ENCODE measurements at places on chromosomes 7 and 10.

GRCh38 chr7:99040104-99040958 lies 103.6 kb downstream of the SMURF1 start:
- DNase-seq = peak; percentile 73

- peak; percentile 69 for DNase-seq
Measured at GRCh38 chr10:102649797-102650654, 5.7 kb downstream of the TRIM8 start.

DNA sequence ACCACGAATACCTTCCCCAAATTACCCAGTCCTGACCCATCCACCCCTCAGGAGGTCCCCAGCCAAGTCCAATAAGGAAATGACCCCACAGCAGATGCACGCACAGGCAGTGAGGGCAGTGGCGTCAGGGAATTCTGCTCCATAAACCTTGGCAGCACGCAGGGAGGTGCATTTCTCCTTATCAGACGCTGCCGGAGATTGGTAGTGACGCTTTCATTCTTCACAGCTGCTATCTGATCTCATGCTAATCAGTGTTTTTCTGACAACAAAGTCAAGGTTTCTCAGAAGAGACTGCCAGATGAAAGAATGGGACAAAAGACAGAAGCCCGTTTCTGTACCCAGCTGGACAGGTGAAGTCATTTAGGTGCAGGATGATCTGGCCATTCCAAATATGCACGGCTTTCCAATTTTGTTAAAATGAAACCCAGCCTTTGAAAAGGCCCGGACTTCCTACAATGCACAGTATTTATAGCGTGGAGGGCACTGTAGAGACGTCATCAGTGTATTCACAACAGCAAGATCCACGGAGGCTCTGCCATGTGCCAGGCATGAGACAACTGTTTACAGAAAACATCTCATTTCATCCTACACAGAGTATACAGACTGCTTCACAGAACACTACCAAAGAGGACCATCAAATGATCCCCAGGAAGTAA lies 35.3 kb downstream of the DIP2C start:
- DNase-seq = no peak

DNA sequence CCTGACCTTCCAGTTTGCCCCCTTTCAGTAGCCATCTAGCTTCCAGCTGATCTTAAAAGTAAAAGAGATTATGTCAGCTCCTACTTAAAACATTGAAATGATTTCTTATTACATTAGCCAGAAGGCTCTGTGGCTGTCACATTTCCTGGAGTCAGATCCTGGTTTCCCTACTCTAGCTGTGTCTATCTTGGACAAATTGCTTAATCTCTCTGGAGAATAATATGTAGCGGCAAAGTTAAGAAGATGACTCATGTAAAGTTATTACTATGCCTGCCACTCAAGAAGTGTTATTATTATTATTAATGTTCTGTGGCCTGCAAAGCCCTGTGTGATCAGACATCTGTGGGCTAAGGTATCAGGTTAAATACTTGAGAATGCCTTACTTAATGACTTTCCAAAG lies 107.2 kb downstream of the RUNDC3B start:
- no peak for DNase-seq

DNA sequence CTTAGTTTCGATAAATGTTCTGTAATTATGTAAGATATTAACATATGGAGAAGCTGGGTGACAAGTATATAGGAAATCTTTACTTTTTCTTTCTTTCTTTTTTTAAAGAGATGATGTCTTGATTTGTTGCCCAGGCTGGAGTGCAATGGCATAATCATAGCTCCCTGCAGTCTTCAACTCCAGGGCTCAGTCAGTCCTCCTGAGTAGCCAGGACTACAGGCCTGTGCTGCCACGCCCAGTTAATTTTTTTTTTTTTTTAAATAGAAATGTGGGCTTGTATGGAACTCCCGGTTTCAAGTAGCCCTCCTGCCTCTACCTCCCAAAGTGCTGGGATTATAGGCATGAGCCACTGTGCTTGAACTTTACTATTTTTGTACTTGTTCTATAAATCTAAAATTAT lies 111.7 kb downstream of the POLL start:
- DNase-seq = no peak

- DNase-seq = no peak
Measured at GRCh38 chr7:2200584-2200980, 32.2 kb downstream of the MAD1L1 start.

- no peak for DNase-seq
Measured at GRCh38 chr10:23345861-23346260, 1.3 kb upstream of the C10orf67 start.

GRCh38 chr10:28343987-28344895 lies 41.4 kb upstream of the MPP7 start:
- DNase-seq = no peak

- no peak for DNase-seq
Measured at GRCh38 chr7:157850481-157851444, 514.0 kb downstream of the DNAJB6 start.

DNA sequence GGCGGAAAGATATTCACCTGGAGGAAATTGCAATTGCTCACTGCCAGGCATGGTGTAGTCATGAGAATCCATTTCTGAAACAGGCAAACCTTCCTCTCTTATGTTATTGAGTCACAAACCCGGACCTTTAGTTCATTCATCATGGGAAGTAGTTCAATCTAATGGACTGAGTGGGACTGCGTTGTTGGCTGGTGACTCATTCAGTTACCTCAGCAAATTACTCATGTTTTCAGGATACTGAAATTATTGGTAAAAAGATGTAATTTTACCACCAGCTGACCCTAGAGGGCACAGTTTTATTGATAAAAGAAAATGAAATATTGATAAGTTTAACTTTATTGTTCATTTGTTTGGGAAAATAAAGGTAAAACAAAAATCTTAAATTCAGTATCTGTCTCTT lies 1194.4 kb upstream of the SORCS1 start:
- no peak for DNase-seq

- DNase-seq = no peak
Measured at GRCh38 chr7:47204709-47205108, 377.2 kb downstream of the TNS3 start.

- no peak for DNase-seq
Measured at GRCh38 chr10:51244748-51245490, 170.6 kb downstream of the PRKG1 start.

DNA sequence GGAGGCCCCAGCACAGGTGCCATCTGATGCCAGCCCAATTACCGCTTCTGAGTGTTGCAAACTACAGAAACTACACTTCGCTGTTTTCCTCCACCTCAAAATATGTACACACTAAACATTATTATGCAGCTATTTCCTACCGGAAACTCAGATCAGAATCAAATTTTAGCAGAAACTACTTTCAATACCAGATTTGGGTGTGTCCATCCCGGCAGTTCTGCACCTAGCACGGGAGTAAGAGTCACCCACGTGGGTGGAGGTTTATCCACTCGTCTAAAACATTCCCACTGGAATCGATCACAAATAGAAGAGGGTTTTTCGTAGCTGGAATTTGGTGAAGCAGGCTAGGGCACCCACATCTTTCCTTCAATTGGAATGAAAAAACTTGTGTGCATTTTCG lies 214.4 kb upstream of the PRKCQ start:
- no peak for DNase-seq

- no peak for DNase-seq
Measured at GRCh38 chr10:67808704-67809103, 29.3 kb downstream of the DNAJC12 start.

GRCh38 chr10:65622608-65623007 lies 1303.2 kb upstream of the LRRTM3 start:
- no peak for DNase-seq

- DNase-seq = no peak
Measured at GRCh38 chr10:70057306-70057705, 4.7 kb downstream of the MACROH2A2 start.

DNA sequence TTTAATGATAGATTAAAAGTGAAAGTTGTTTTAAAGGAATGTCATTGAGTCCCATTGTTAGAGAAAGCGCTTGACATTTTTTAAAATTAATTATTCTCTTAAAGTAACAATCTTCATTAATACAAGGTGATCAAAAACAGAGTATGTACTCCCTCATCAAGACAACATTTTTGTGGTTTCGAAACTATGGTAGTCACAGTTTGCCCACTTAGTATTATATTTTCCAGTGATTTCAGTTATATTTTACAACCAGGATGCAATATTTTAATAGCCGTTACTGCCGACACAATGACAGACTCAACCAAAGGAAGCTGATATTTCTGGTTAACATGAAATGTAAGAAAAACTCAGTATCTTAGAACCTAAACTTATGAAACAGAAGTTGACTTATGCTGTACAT lies 31.3 kb downstream of the MKX start:
- DNase-seq = no peak

- peak; percentile 65 for DNase-seq
Measured at GRCh38 chr7:42843205-42843800, 68.6 kb downstream of the C7orf25 start.

- no peak for DNase-seq
Measured at GRCh38 chr10:102438374-102438773, 6.0 kb upstream of the CUEDC2 start.

GRCh38 chr7:124364283-124364682 lies 331.4 kb upstream of the TMEM229A start:
- no peak for DNase-seq

- no peak for DNase-seq
Measured at GRCh38 chr7:135414850-135415439, 95.0 kb downstream of the CNOT4 start.

- no peak for DNase-seq
Measured at GRCh38 chr10:11530806-11531205, 80.6 kb downstream of the USP6NL start.

- DNase-seq = no peak
Measured at GRCh38 chr10:85916286-85916685, 450.3 kb downstream of the GRID1 start.

DNA sequence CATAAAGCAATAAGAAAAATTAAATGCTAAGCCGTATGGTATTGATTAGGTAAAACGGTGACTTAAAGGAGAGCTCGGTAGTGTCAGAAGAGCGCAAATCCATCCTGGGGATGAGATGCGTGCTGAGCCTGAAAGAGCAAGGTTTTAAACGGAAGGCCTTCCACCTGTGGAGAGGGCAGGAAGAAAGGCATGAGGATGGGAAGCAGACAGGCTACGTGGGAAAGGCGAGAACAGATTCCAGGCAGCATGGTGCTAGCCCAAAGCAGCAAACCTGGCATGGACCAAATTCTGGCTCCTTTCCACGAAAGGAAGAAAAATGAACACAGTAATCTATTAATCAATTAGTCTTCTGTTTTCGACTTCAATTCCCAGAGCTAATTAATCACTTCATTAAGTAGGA lies 103.5 kb downstream of the HIPK2 start:
- no peak for DNase-seq

GRCh38 chr10:61219696-61220095 lies 233.5 kb downstream of the TMEM26 start:
- DNase-seq = no peak

- no peak for DNase-seq
Measured at GRCh38 chr10:122931088-122931906, 20.9 kb downstream of the FAM24A start.

DNA sequence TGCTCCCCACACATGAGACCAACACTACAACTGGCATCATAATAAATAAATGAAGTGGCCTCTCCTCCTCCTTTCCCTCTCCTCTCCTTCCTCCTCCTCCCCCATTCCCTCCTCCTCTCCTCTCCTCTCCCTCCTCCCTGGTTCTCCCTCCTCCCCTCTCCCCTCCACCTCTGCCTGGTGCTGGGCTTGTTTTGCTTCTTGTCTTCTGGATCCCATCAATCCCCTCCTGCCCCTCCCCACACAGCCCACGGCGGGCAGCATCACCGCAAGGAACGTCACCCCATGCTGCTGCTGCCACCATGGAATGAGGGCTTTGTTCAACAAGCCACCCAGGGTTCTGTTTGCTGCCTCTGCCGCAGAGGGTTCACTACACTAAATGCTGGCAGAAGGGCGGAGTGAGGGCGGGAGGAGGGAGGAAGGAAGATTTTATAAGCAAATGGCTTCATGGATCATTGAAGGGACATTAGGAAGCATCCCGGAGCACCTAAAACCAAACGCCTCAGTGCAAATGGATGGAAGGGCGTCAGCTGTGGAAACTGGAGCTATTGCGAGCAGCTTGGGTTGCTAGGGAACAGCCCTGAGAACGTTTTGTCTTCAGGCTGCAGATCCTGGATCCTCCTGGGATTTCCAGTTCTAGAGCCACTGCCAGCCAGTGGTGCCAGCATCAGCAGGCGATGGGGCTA lies 379.7 kb upstream of the ZMIZ1 start:
- no peak for DNase-seq

- DNase-seq = no peak
Measured at GRCh38 chr10:68239596-68240150, 7.8 kb upstream of the ATOH7 start.

- no peak for DNase-seq
Measured at GRCh38 chr10:21584834-21585530, 51.0 kb downstream of the MLLT10 start.

GRCh38 chr7:135716677-135717238 lies 11.2 kb downstream of the SLC13A4 start:
- no peak for DNase-seq

DNA sequence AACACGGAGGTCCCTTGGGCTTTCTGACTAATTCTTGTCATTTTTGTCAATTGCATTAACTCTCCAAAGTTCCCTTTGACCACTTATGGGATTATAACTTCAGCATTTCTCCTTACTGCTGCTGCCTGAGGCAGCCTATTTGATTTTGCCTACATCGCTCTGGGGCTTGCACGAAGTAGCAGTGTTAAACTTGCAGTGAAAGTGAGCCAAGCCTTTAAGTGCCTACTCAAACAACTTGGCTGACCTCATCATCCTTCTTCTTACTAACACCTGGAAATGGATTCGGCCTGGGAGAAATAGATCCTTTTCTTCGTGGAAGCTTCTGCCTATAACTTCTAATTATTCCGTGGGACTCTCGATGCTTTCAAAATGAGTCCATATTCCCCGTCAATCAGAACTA lies 76.6 kb downstream of the DGKB start:
- DNase-seq = no peak

- peak; percentile 61 for DNase-seq
Measured at GRCh38 chr7:50641442-50642405, 76.5 kb upstream of the DDC start.

Data from upper lobe of right lung (tissue), 1 donor.